LNCaP clone FGC (cell line): ENCODE measurements at places on chromosomes 3 and 15.
A peak's percentile ranks its signal among the peaks of the same experiment; 100 is the strongest.

DNA sequence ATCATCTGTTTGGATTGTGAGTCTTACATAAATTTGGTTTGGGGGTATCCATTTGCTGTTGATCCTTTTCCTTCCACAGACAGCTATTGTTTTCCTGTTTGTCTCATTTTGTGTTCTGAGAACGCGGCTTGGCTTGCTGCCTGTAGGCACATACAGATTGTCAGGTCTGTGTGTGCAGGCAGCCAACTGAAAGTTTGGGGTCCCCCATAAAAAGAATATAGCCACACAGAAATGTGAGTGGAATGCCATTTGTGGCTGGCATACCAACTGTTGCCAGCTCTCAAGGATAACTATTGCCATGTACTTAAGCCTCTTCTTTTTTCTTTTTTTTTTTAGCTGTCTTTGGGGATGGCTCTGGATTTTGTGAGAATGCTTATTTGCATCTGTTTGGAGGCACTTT is 1308.0 kb downstream of the ROBO1 start:
- no peak for DNase-seq

GRCh38 chr15:59247364-59247763 is 40.7 kb downstream of the LDHAL6B start:
- peak; percentile 23 for DNase-seq

DNA sequence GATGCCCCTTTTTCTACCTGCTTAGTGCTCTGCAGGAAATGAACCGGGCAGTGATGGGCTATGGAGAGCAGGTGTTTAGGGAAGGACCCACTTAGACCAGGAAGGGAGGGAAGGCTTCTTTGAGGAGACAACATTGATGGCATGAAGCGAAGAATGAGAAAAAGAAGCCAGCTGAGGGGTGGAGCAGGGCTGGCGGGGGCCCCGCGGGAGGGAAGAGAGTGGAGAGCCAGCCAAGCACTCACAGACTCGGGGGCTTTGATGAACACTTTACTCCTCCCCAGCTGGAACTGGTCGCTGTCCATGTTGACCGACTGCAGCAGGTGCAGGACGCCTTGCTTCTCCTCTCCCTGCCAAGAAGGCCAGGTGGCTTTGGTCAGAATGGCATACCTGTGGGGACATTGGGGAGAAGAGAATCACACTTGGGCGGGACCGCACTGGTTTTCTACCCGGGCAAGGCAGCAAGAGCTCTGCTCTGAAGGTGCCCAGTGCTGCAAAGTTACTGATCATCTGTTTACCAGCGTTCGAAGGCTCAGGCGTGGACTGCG is 28.4 kb upstream of the LDHAL6B start:
- DNase-seq = no peak

DNA sequence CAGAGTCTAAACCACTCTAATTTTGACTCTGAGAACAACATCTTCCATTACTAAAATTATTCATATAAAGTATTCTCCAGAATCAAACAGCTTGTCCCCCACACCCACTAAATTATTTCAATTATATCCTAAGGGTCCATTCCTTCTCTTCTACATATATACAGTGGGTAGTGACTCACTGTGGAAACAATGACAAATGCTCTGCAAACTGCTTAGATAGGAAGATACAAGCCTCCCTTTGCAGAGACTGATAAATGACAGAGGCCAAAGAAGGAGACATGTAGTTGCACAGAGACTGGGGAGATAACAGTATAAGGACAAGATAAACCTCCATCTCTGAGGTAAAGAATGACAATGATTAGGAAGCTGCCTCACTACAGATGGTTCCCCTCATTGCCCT is 1087.4 kb downstream of the AGBL1 start:
- DNase-seq = no peak

- DNase-seq = no peak
Measured at GRCh38 chr3:48004694-48005093, 11.5 kb downstream of the MAP4 start.

GRCh38 chr3:193522473-193522872 is 32.2 kb downstream of the ATP13A4 start:
- no peak for DNase-seq

GRCh38 chr3:52167240-52167639 is 13.0 kb upstream of the POC1A start:
- no peak for DNase-seq

DNA sequence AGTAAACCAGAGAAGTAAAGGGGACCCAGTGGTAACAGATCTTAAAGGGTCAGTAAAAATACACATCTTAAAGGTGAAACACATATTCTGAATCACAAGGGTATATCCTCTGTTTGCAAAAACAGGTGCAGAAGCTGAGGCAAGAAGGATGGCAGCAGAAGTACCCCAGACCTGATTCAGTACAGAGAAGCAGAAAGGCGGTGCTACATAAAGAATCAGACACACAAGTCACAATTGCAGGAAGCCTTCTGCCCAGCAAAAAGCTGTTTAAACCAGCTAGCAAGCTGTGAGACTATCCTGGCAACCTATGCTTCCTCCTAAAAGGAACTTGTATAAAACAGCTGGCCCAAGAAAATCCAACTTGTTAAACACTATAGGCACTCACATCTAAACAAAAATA is 49.4 kb downstream of the ZNF280D start:
- no peak for DNase-seq

- DNase-seq = no peak
Measured at GRCh38 chr15:68584756-68585573, 6.2 kb downstream of the CORO2B start.

- DNase-seq = no peak
Measured at GRCh38 chr3:38457111-38458003, 3.7 kb downstream of the ACVR2B start.

DNA sequence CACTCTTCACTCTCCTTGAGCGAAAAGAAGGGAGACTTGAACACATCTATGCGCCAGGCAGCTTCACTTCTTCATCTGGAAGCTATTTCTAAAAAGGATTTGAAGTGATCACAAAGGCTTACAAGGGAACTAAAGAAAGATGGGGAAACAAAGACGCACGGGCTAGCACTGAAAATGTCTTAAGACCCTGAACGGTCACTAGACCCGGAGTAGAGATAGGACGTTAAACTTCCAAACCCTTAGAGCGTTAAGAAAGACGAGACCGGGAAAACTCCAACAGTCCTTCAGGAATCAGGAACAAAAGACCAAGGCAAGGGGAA is 47.5 kb upstream of the EPHB3 start:
- DNase-seq = no peak

- DNase-seq = no peak
Measured at GRCh38 chr15:95025924-95026728, 794.8 kb downstream of the MCTP2 start.

DNA sequence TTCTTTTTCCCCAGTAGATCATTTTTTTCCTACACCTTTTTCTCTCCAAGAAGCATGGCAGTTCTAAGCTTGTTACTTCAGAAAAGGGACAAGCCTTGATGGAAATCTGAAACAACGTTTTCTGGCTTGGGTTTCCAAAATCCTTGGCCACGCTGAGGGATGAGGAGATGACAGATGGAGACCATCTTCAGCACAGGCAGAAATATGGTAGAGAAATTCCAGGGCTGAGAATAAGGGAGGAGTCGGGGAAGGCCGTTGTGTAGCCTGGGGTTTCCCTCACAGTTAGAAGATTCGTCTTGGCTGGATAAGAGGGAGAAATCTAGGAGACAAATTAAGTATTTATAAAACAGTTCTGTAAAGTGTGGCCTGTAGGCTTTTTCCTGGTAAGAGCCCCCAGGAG is 33.9 kb upstream of the STT3B start:
- no peak for DNase-seq

GRCh38 chr3:134357914-134358811 is 16.1 kb downstream of the AMOTL2 start:
- no peak for DNase-seq

- DNase-seq = no peak
Measured at GRCh38 chr15:57921371-57921770, 144.1 kb downstream of the ALDH1A2 start.

GRCh38 chr15:94673801-94674200 is 442.4 kb downstream of the MCTP2 start:
- no peak for DNase-seq

GRCh38 chr3:100437721-100438622 is 36.6 kb downstream of the LNP1 start:
- no peak for DNase-seq

- DNase-seq = no peak
Measured at GRCh38 chr3:13768453-13768852, 111.4 kb downstream of the WNT7A start.

DNA sequence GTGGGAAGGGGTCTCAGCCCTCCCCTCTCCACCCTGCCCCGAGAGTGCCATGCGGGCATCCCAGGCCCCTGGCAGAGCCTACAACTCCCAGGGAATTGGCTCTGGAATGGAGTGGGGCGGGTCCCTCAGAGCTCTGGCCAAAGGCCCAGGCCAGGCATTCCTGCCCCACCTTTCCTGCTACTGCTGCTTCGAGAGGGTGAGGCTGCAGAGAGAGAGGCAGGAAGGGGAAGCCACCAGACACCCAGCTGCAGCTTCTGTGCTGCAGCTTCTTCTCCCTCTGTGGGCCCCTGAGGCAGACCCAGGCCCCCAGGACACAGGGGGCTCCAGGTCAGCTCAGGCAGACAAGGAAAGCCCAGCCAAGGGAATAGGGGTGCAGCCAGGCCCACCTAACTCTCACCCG is 2.7 kb downstream of the ALS2CL start:
- no peak for DNase-seq

DNA sequence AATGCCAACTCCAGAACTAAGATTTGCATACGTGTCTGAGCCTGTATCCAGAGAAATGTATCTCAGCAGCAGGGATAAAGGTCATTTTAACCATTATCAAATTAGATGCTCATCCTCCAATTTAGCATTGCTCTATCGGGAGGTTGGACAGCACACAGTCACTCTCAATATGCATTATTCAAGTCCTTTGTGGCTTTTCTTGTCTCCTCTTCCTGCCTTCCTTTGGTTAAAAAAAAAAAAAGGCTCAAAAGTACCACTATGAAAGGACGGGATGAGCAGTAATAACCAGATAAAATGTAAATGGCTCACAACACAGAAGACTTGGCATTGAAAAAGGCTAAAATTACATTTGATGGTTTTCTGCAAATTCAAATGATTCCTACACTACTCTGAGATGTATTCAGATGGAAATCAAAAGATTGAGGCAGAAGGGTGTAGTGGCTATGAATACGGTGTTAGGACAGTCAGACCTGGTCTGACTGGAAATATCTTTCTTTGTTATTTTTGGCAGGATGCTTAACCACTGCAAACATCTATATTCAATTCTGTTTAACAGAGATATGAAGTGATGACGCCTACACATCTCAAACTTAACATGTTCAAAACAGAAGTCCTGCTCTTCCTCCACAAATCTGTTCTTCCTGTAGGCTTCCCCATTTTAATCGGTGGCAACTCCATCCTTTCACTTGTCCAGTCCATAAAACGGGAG is 109.6 kb downstream of the ADAMTS9 start:
- peak; percentile 45 for DNase-seq
